ENCODE measurements at places on chromosomes 4 and X.

DNA sequence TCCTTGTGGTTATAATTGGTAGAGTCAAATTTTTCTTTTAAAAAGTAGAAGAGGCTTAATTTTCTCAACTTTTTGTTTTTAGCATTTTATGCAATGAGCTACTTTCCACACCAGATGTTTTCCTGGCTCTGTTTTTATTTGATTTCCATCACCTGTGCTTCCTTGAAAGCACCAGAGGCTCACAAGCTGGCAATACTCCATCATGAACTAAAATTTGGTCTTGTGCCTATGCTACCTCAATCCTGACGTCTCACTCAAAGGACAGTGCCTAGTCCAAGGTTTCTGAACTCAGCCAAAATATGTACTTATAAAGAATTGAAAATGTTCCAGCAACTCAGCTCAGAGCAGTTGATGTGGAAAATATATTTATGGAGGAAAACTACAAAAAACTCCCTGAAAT, 914.0 kb upstream of the PRKX start:
- no peak for DNase-seq

GRCh38 chr4:107037199-107037584, 1.1 kb upstream of the DKK2 start:
- DNase-seq = no peak

GRCh38 chr4:187000281-187000680, 276.6 kb upstream of the FAT1 start:
- DNase-seq = no peak

- no peak for DNase-seq
Measured at GRCh38 chr4:98222306-98222705, 38.9 kb upstream of the RAP1GDS1 start.

DNA sequence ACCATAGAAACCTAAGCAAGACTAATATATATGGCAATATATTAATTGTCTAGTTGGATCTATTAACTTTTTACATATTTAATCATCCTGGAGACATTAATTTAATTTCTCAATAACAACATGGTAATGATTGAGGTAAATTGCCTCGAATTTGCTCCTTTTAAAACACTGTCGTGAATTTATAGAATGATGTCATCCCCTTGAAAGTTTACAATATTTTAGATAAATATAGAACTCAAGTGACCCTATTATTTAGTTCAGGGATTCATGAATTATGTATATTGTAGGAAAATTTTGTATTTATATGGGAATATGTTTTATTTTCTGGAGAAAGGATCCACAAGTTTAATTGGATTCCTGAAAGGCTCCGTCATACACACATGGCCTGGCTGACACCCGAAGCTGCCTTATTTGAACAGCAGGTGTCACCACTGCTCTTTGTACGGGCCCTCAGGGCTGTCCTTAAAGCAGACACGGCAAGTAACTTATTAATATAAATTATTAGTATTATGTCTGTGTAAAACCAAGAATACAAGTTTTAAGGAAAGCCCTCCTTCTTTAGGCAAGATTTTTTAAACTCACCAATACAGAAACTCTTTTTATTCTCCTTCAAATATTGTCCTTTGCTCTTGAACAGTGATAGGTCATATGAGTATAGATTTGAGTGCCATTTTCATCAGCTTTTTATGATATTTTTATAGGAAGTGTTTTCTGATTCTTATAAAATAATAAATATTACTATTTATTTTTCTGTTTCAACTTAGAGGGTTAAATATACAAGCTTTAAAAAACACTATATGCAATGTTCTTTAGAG, 1.9 kb upstream of the PLRG1 start:
- DNase-seq = peak; percentile 45

DNA sequence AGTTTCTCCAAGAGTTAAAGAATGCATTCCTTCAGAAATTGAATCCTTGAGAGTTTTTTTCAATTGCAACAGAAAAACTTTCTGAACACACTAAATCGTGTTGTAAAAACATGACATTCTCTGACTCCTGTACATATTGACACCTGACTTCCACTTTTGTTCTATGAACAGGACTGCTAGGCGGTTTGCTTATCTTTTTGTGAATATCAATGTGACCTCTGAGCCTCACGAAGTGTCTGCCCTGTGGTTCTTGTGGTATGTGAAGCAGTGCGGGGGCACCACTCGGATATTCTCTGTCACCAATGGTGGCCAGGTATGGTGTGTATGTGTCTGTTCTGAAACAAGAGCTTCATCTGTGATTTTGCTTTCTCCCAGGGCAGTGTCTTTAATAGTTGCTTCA, 71.9 kb downstream of the MAOA start:
- DNase-seq = no peak

GRCh38 chr4:137267024-137267423, 265.3 kb downstream of the PCDH18 start:
- DNase-seq = peak; percentile 35

DNA sequence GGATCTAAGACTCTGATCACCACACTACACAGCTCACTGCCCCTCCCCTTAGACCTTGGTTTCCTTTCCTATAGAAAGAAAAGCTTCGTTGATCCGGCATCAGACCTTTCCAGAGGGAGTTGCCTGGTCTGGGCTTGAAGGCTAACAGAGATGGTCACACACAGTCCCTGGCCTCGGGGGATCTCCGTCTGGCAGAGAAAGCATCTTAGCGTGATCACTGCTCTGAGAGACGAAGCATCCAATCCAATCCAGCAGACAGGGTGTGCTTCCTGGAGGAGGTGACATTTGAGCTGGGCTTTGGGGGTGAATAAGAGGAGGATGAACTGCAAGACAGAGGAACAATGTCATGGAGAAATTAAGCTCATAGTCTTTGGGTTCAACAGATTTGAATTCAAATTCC, 49.5 kb downstream of the HTRA3 start:
- DNase-seq = no peak

DNA sequence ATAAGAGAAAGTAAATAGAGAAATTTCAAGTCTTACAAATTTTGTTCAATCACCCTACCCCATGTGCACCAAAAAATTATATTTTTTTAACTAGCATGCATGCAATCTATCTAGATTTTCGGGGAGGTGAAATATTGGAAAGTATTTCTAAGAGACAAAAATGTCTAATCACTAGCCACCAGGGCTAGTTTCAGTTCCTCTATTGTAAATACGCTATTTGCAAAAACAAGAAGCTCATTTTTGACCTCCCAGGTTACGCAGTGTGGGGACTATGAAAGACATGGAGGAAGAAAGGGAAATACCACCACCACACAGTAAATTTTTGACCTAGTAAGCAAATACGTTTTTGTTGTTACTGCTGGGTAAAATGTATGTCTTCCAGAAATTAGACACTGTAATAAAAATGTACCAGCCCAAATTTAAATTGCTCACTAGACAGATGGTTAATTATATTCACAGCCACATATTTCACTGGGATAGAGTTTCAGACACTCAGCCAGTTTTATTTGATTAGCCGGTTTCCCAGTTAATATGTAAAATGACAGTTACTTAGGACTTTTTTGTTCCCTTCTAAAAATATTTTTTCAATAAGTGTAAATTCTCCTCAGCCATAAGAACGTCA, 2.2 kb downstream of the NEXMIF start:
- no peak for DNase-seq

DNA sequence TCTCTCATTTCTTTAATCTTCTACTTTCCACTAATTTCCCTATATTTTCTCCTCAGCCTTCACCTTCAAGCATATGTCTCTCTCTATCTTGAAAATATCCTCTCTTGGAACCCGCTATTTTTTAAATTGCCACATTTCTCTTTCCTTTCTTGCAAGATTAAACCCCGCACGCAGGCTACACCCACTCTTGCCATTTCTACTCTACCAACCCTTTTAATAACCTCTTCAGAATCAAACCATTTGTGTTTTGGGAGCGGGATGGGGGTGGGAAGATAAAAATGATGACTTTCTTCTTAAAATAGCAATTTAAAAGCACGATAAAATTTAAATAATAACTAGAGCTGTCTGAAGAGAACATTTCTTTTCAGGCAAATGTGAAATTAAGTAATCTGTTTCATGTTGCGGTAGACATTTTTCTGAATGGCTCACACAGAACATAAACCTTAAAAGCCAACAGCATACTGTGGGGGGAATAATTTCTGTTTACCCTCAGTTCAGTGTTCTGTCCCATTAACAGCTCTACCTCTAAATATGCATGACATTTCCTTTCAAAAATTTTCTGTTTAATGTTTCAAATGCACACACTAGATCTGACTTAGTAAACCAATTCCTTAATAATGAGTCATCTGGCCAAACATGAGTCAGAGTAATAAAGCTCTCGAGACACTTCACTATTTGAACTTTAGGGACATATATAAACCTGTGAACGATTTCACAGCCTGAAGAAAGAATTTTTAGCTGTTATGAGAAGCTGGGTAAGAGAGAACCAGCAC, 20.5 kb downstream of the ARSJ start:
- DNase-seq = peak; percentile 98

DNA sequence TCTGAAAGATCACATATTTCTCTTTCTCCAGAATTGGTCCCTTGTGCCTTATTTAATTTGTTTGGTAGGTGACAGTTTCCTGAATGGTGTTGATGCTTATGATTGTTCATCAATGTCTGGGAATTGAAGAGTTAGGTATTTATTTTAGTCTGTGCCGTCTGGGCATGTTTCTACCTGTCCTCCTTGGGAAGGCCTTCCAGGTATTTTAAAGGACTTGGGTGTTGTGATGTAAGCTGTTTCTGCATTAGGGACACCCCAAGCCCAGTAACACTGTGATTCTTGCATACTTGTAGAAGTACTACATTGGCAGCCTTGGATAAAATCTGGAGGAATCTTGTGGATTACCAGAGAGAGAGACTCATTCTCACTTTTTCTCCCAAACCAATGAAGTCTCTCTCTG, 120.8 kb upstream of the CXXC4 start:
- DNase-seq = no peak

- peak; percentile 83 for DNase-seq
Measured at GRCh38 chr4:4659871-4660651, 118.2 kb upstream of the STX18 start.

DNA sequence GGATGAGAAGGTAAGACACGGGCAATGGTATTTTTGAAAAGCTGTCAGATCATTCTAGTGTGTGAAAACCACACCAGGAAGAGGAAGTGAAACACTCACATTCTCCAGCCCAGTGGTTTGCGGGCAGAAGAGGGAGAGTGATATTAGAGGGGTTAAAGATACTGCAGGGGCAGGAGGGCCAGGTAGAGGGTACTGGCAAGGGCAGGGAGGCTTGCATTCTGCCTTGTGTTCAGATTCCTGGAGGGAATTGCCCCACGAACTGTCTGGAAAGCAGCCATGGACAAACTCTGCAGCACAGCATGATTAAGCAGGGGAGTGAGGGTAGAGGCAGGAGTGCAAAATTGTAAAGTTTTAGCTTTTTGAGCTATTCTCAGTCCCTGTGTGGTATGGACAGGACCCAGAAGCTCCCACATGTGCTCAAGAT, 30.9 kb downstream of the NIPAL1 start:
- no peak for DNase-seq

DNA sequence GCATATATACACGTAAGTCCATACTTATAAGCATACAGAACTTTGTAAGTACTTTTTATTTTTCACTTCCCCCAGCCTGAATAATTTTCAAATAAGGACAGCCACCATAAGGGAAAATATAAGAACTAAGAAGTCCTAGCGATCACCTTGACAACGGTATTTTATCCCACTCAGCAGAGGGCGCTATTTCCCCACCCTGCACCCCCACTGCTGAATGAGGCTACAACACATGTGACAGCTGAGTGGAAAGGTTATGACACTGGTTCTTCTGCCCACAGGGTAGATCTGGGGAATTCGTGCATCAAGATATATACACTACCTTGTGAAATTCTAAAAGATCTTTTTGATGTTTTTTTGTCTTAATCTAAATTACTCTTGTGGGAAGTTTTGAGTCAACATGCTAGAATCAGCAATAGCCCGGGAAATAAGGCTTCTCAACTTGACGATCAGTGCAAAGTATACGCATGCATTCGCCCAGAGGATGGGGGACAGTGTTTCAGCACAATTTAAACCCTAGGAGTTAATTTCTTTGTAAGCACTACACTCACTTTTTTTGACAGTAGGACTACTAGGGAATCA, 151.5 kb downstream of the CORIN start:
- no peak for DNase-seq
